ENCODE measurements at places on chromosomes 3 and 15. TPM values are rescaled to one million over a fixed set of nuclear protein-coding genes. Genes with fewer than 3 reads are reported as not detected.

Gene SEMA3F
- total RNA-seq = 3.2 TPM

Gene MLF1
- total RNA-seq = 13.4 TPM

DNA sequence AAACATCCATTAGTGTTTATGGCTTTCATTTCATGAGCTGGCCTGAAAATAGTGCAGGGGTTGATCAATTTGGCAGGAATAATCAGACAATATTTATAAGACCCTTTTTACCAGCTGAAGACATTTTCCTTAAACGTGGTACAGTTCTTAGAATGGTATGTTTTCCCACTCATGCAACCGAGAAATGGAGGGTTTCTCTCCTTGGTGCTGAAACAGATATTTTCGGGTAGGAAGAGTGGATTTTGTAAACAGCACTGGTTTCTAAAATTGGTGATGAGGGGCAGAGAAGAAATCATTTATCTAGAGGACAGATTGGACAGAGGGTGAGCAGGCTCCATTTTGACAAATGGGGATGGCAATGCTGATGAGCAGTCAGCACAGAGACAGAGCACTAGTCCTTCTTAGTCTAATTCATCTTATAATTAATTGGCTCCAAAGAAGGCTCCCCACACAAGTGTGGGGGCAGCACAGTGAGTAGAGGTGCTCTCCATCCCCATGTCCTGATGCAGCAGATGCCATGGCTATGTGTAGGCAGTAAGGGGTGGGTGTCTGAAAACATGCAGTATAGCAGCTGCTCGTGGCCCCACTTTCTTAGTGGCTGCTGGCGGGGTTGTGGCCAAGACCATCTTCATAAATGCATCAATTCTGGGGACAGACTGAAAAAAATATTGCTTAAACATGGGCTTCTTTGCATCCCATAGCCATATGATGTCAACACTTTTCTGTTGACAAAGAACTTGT lies 18.1 kb upstream of the SLC7A14 start:
- DNase-seq = peak; percentile 29
- no peaks in the 10 kb centered on the region for H3K27me3 ChIP-seq
- H3K36me3 ChIP-seq = no peaks in the 10 kb centered on the region
- no peak overlapping the region for H3K27ac ChIP-seq
- no peak overlapping the region for H3K4me3 ChIP-seq

GRCh38 chr15:68778876-68779275 lies 41.8 kb downstream of the ANP32A start:
- no peak overlapping the region for H3K4me3 ChIP-seq
- H3K27me3 ChIP-seq = no peaks in the 10 kb centered on the region
- no peak overlapping the region for H3K27ac ChIP-seq
- no peak for DNase-seq
- no peaks in the 10 kb centered on the region for H3K4me1 ChIP-seq

DNA sequence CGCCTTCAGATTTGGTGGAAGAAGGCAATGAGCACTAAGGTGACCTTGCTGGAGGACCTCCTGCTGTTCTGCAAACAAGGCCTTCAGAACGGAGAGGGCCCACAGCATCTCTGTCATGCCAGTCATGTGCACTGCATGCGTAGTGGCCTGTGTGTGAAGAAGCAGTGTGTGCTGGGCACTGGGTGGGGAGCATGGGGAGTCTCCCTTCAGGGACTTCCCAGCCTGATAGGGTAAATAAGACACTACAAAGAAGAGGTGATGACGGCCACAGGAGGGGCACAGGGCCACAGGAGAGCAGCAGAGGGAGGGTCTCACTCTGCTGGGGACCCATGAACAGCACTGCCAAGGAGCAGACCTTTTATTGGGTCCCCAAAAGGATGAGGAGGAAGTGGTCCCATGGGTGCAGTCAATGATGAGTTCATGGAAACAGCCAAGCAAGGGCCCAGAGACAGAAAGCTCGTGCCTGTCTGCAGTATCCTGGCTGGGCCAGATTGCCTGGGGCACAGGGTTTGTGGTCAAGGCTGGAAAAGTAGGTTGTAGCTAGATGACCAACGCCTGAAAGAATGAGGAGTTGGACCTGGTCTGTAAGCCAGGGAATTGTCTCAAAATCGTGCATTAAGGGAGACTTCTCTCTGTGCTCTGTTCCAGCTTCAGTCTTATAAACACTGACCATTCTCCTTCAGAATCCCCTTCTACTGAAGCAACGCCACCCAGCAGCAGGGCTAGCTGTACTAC lies 67.8 kb upstream of the SEC61A1 start:
- H3K4me3 ChIP-seq = no peak overlapping the region
- no peaks in the 10 kb centered on the region for H3K36me3 ChIP-seq
- peak overlapping the region; percentile 33 for H3K27ac ChIP-seq

DNA sequence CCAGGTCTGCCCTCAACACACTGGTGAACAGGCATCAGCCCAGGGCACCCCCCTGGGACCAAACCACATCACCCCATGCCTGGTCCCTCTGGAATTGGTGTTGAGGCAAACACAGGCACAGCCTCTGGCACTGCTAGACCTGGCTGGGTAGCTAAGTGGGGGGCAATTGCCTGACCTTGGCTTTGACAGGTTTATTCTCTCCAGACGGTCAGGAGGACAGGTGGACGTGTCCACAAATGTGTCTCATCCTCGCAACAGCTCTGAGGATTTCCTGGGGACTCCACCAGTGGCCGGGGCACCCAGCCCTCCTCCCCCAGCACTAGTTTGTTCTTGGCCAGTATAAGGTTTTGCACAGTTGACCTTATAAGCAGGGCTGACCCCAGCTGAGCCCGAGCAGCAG lies 31.3 kb downstream of the TKT start:
- H3K27ac ChIP-seq = no peak overlapping the region
- no peak overlapping the region for H3K4me3 ChIP-seq
- no peaks in the 10 kb centered on the region for H3K4me1 ChIP-seq

DNA sequence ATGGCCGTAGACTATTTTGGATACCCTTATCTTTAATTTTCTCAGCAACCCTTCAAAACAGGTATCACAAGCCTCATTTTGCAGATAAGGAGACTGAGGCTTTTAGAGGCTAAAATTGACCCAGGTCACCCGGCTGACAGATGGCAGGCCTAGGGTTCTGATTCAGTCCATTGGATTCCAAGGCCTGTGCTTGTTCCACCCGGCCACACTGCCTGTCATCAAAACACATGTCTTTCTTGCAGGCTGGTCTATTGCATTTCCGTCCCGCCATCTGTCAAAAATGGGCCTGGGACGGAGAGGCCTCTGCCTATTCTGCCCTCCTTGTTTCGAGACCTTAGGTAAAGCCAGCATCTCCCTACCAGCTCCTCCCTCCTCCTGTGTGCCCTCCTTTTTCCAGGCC lies 8.1 kb downstream of the INAFM2 start:
- H3K4me1 ChIP-seq = peaks cover 38% of the 10 kb centered on the region
- peaks cover under 1% of the 10 kb centered on the region for H3K36me3 ChIP-seq
- no peaks in the 10 kb centered on the region for H3K27me3 ChIP-seq
- H3K4me3 ChIP-seq = no peak overlapping the region
- no peak overlapping the region for H3K27ac ChIP-seq

GRCh38 chr15:96336108-96336595 lies 5.7 kb downstream of the NR2F2 start:
- no peaks in the 10 kb centered on the region for H3K27me3 ChIP-seq
- peaks cover 36% of the 10 kb centered on the region for H3K4me1 ChIP-seq
- peaks cover 48% of the 10 kb centered on the region for H3K36me3 ChIP-seq
- H3K4me3 ChIP-seq = peak overlapping the region; percentile 99

Data from GM23248 (cell line).